Aorta (tissue), 5 donors: ENCODE measurements at places on chromosomes 3 and 15.

- DNase-seq = no peak
Measured at GRCh38 chr3:11290743-11291680, 18.8 kb downstream of the ATG7 start.

DNA sequence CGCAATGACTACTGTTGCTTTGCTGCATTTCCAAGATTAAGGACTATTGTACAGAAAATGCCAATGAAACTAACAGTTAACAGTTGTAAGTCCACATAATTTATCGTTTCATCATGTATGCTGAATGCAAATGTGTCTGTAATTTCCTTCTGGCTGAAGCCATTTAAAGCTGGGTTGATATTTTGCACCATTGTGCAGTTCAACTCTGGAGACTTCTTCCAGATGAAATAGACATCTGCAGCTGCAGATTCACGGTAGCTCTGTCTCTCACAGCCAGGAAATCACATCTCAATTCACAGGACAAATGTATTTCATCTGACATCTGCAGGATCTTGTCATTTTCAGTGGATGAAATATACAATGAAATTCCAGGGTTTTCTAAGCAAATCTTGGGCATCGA, 145.4 kb downstream of the CHL1 start:
- no peak for DNase-seq

GRCh38 chr3:67685499-67685898, 31.1 kb upstream of the SUCLG2 start:
- DNase-seq = no peak

DNA sequence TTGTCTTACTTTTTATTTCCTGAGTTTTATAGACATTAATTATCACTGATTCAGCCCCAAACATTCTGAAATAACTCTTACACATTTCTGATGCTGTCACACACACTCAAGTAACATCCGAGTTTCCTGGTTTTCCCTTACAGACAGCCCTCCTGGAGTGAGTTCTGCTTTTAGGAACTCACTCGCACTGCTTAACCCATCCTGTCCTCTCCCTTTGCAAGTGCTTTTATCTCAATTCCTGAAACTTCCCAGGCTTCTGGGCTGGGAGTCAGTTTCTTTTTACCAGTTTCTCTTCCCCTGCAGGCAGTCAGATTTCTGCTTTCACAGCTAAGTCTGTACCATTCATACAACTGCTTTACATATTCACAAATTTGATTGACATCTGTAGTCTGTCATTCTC, 15.6 kb upstream of the SH3GL3 start:
- no peak for DNase-seq

DNA sequence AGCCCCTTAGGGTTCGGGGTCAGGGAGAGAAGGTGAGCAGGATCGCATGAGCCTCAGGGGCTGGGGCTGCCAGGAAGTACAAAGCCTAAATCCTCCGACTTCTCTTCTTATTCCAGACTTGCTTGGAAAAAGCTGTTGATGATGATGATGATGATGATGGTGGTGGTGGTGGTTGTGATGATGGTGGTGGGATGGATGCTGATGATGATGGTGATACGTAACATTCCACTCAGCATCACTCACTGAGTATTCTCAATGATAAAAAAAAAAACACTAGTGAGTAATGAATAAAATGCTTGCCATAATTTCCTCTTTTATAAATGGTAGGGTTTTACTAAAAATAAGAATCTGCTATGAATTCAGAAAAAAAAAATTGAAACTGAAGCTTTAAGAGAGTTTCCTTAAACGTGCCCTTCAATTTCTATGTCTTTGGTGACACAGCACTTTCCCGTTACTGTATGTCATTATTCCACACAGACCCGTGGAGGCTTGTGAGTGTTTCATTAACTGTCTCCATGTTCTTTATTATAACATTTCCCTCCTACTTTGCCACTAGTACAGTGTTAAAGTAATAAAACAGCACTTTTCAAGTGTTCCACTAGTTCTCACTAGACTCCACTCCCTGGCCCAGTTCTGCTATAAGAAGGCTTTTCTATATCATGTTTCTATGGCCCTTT, 5.4 kb upstream of the ACAN start:
- DNase-seq = no peak

DNA sequence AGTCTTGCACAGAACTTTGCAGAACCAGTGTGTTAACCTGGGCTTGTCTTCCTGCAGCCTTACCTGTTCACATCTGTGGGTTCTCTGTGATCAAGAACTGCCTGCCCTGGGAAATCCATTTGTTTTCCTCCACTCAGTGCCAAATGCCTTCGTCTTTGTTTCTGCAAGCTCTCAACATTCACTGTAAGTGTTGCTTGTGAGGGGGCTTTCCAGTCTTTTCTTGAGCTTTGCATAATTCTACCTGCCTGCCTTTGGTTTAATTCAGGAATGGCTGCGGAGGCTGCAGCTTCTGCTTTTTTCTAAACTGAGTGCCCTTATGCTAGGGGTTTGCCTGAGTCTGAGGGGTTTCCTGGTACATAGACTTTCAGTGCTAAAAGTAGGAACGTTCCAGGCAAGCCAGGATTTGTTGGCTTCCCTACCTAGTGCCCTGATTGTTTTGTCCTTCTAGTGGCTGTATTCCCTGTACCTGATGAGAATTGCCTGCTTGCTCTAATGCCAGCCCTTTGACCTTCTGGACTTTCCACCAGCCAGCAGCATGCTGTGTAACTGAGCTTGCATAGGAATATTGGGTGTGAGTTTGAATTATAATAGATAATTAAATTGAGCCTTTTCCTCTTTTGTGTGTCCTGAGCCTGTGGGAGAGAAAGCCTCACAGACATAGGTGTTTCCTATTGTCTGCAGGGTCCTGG, 96.6 kb upstream of the CLSTN2 start:
- DNase-seq = no peak

DNA sequence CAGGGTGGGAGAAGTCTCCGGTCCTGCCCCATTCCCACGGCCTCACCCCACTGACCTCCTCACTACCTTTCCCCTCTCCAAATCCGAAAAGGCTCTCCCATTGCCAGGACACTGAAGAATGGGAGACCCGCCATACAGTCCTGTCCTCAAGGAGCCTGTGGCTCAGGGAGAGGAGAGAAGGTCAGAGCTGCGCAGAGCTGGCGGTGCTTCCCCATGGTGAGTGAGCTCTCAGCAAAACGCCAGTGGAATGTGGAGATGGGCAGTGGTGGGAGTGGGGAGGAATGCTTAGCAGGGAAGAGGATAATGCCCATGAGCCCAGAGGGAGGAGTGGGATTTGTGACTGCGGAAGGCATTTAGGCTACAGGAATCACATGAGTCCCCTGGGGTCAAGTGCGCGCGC, 20.1 kb downstream of the FAM43A start:
- no peak for DNase-seq

GRCh38 chr15:70492240-70493177, 270.8 kb downstream of the UACA start:
- peak; percentile 87 for DNase-seq

DNA sequence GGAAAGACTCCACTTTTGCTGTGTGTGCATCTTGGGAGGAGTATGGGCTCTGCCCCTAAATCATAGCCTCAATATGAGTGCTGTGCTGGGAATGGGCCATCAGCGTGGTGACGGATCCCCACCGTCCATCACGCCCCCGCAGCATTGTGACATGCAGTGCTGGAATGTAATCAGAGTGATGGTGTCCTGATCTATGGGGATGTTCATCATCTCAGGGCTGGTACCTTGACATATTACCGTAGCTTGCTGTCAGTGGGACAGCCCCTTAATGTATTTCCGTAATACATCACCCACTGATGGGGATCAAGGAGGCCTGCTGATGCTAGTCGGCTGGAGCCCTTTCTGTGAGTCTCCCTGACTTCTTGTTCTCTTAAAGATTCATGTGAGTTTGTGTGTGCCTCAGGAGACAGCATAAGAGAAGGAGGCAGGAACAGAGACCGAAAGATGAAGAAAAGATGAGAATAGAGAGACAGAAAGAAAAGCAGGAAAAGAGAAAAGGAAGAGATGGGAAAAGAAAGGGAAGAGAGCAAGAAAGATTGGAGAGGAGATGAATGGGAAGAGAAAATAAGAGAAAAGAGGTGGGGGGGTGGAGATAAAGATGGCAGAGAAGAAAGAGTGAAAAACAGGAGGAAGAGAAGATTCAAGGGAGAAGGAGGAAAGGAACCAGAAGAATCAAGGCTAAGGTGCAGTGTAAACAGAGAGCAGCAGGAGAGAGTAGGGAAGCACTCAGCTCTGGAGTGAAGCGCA, 183.7 kb downstream of the RPLP1 start:
- DNase-seq = no peak

GRCh38 chr3:14537590-14538450, 2.3 kb downstream of the GRIP2 start:
- peak; percentile 28 for DNase-seq

DNA sequence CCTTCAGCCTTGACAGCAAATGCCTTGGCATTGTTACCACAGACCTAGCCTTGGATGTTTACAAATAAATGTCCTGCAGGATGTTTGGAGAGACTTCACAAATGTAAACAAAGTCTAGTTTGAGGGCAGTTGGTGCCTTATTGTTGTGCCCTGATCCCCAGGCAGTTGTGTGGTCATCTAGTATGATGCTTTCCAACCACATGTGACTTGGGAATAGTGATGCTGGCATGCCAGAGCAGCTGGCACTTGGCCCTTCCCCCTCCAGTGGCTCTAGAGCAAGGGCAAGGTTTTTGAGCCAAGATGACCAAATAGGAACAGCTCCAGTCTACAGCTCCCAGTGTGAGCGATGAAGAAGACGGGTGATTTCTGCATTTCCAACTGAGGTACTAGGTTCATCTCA, 258.2 kb downstream of the ADAMTS17 start:
- no peak for DNase-seq

DNA sequence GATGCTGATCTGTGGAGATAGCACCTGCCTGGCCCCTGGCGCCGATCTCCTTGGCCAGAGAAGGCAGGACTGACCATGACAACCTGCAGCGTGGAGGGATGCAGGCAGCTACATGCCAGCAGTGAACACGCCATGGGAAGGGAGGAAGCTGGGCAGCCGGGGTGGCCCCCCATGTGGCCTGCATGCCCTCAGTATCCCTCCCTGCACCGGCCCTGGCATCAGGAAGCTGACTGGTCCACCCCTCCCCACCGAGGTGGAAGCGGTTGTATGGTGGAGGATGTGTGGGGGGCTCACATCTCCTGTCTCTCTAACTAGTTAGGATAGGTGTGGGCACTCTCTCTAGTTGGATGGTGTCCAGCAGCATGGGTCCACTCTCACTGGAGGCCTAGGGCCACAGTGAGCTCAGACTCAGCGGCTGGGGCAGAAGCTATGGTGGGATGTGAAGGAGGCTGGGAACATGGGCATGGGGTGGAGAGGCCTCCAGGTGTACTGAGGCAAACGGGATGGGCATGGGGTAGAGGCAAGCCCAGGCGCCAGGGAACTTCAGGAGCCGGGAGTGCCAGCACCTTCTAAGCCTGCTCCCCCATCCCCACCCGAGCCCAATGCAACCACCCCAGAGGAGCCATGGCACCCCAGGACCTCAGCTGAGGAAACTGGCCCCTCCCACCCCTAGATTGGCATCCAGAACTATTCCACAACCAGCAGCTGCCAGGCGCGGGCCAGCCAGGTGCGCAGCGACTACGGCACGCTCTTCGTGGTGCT, 1.8 kb upstream of the ABTB1 start:
- no peak for DNase-seq

DNA sequence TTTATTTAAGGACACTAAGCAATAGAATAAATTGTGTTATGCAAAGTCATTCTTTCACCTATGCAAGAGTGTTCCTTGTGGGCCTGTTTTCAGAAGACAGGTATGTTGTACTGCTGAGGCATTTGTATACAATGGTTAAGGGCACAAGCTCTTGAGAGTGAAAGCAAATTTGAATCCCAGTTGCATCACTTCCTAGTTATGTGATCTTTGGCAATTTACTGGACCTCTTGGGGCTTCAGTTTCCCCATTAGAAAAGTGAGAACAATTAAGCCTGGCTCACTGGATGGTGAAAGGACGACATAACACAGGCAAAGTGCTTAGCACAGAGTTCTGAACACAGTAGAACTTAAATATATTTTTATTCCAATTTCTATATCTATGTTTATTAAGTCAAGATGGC, 117.4 kb downstream of the EFHB start:
- no peak for DNase-seq

GRCh38 chr3:184715943-184716621, 4.2 kb upstream of the MAGEF1 start:
- no peak for DNase-seq

GRCh38 chr15:70427167-70428120, 329.7 kb upstream of the TLE3 start:
- DNase-seq = no peak

DNA sequence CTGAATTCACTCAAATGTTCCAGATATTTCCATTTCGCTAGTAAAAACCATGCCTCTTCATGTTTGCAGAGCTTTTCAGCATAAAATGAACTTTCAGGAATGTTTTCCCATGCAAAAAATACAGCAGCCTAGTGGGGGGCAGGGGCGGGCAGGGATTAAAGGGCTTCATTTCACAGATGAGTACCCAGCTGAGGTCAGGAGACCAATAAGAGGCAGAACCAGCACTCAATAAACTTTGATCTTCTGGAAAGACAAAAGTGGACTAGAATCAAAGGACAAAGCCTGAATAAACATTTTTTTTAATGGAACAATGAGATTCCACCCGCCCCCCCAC, 8.0 kb downstream of the KLHL25 start:
- no peak for DNase-seq

GRCh38 chr15:27582726-27583410, 516.2 kb downstream of the OCA2 start:
- DNase-seq = no peak

- no peak for DNase-seq
Measured at GRCh38 chr3:150738688-150739087, 24.3 kb downstream of the SIAH2 start.

DNA sequence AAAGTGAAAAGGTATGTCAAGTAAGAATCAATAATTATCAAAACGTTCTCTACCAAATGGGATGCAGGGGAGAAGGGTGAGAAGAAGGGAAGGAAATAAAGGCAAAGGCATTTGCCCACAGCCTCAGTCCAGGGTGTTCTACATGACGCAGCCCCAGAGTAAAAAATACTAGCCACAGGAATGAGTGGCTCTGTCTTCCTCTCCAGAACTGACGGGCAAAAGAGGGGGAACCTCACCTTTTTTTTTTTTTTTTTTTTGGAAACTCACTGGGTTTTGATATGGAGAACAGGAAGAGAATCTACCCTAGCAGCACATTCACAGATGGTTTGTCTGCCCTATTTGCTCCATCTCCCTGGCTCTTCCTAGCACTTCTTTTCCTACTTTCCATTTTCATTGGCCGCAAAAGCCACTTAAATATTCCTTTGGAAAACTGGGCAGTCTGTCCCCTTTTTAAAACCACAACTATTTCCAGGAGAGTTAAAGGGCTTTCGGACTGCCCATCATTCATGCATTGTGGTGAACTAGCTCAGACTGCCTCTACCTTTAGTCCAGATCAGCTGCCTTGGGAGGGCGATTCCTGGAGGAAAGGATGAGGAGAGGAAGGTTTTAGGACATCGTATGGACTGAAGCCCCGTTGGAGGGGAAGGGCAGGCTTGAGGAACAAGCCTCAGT, 28.2 kb downstream of the B3GNT5 start:
- DNase-seq = no peak
